ENCODE measurements at places on chromosomes 1 and 21.

DNA sequence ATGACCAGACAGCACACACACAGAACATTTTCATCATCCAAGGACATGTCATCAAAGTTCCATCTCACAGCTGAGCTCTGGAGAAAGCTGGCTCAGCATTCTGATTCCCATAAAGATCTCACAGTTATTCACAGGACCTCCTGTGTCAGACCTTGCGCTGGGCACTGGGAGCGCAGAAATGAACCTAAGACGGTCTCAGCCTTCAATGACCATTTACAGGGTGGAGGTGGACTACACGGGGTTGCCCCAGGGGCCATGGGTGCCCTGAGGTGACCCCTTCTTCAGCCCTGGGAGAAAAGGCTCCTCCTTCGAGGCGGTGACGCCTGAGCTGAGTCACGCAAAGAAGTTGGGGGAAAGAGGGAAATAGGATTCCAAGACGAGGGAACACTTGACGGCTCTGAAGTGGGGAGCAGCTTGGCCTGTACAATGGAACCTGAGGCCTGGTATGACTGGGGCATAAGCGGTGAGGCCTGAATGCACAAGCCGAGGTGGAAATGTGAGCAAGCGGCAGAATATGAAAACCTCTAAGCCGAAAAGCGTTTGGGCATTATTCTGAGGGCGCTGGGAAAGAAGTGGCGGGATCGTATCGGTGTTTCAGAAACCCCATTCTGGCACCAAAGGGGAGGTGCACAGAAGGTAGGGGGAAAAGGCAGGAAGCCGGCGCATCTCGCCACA is 797 bp downstream of the CC2D1B start:
- DNase-seq, result no peak

- DNase-seq, result no peak
These were observed 3.2 kb downstream of the DMBX1 start for GRCh38 chr1:46492871-46493270.

GRCh38 chr1:61358770-61359455 is 276.6 kb downstream of the NFIA start:
- no peak for DNase-seq

DNA sequence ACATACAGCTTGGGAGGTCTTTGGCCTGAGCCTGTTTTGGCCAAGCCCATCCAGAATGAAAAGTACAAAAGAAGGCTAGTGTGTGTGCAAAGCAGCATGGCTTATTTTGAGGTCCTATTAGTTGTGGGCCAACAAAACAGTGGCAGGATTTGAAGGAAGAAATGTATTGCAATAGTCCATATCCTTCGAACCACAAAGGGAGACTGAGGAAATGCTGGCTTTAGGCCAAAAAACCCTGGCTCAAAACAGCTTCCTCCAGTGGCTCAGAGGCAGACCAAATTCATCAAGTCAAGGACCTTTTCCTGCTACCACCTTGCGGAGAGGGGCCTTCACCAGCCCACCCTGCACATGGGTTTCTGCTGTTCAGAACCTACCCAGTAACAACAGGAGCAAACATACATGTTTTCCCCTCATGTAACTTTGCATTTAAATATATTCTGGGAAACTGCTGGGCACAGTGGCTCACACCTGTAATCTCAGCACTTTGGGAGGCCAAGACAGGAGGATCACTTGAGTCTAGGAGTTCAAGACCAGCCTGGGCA is 43.3 kb downstream of the VPS26C start:
- no peak for DNase-seq

DNA sequence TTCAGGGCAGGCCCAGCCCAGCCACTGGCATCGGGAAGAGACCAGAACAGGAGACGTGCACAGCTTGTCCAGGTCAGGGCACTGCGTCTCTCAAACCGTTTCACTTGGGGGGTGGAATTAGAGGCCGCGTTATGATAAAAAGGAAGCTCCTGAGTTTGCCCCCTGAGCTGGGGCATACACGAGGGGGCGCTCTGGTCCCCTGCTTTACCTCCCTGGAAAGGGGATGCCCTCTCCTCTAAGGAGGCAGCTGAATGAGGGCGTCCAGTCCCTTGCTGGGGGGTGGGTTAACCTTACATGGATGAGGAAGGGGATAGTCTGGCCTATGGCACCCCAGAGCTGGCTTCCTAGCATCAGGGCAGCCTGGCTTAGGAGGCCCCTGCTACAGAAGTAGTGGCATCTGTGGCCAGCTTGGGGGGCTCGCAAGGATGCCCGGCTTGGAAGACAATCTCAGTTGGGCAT is 2.3 kb downstream of the MYOG start:
- no peak for DNase-seq

GRCh38 chr1:208136459-208137182 is 107.6 kb downstream of the PLXNA2 start:
- DNase-seq, result no peak

DNA sequence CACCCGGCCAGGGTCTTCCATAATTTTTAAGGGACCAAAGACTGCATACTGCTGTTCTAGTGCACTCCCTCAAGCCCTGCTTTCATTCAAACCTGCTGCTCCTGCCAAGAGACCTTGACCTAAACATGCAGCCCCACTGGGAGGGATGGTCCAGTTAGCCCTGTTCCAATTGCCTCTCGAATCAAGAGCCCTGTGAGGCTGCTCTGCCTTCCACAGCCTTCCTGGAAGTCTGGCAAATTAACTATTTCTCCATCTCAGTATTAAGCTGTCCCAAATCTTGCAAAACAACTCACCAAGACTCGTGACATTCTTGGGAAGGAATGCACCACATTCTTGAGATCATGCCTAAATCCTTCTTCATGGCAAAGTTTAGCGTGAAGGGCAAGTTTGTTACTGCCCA is 231.3 kb downstream of the C1orf94 start:
- no peak for DNase-seq

DNA sequence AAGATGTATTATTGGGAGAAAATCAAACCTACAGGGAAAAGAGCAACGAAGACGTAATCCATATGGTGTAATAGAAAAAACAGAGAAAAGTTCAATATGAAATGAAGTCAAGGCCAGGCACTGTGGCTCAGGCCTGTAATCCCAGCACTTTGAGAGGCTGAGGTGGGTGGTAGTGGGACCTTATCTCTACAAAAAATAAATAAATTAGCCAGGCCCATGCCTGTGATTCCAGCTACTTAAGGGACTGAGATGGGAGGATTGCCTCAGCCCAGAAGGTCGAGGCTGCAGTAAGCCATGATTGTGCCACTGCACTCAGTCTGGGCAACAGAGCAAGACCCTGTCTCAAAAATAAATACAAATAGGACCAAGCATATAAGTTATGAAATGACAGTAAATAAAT is 11.4 kb downstream of the DESI2 start:
- no peak for DNase-seq

All from T-helper 1 cell (primary cell).